ENCODE measurements at places on chromosomes 3 and 15.

- DNase-seq: no peak
Measured at GRCh38 chr3:111932946-111933345, 45.9 kb upstream of the ABHD10 start.

GRCh38 chr3:182906036-182906435, 74.3 kb downstream of the DCUN1D1 start:
- no peak for DNase-seq

- DNase-seq: no peak
Measured at GRCh38 chr15:70579766-70580165, 183.6 kb downstream of the UACA start.

DNA sequence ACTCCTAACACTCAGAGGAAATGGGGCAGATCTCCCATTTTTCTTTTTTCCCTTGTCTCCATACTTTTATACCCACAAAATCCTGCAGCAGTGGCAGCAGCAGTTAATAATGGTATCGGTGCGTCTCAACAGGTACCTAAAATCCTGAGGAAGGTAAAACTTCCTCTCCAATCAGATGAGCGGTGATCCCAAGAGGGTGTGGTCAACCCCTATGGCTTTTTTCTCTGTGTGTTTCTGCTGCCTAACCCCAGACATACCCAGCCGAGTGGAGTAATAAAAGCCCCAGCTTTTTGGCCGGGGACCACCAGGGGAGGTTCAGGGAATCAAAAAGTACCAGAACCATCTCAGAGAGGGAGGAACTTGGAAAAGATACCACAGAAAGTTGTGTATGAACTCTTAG, 9.1 kb downstream of the GK5 start:
- no peak for DNase-seq

DNA sequence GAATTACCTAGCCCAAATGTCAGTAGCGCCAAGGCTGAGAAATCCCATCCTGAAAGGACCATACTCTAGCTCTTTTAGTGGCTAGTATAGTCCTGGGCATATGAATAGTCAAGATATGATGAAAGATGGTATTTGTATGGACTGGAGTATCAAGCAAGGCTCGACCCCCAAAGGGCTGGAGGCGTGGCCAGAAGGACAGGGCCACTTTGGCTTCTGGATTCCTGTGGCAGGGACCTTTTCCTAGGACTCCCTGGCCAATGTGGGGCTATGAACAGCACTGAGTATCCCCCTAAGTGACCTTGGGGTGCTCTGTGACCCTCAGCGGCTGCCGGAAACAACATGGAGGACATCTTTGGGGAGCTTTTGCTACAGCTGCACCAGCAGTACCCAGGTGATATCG, 6.0 kb downstream of the MPI start:
- DNase-seq: no peak

DNA sequence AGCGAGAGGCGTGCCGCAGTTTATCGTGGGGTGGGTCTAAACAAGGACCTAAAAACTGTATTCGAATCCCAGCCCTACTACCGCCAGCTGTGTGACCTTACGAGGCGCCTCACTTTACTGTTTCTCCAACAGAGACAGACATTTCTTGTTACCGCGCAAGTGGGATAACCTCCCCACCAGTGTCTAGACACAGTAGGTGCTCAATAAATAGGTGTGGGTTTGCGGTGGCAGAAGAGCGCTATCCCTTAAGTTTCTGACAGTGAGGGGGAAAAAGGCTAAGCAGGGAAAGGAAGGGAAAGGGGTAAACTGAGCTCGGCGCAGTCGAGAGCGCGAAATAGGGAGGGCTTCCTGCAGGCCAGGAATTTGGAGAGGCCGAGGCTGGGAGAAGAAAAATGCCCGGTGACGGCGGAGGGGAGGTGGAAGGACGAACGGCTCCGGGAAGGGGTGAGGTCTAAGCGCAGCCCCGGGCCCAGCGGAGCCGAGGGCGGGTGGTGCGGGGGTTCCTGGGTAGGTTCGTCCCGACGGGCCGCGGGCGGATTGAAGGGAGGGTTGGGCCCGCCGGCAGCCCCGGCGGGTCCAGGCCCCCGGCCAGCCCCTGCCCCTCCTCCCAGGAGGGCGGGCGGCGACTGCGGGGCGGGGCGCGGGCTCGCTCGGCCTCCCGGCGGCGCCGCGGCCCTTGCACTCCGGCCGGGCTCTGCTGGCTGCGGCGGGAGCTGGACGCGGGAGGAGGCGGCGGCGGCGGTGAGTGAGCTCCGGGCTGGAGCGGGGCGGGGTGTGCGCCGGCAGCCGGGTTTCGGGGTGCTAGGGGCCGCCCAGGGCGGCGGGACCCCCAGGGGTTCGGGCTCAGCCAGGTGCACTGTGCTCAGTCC, at the start of gene CGNL1:
CGNL1 (plus strand) TSS at position 679 of the 869 bp plus-strand sequence. CDS start 61,495 bp downstream, outside the sequence.
- no peak for DNase-seq

- no peak for DNase-seq
Measured at GRCh38 chr3:167318996-167319615, 61.0 kb downstream of the ZBBX start.

- no peak for DNase-seq
Measured at GRCh38 chr3:100947119-100947518, 46.1 kb downstream of the ABI3BP start.

GRCh38 chr3:134797057-134797740, 2.1 kb downstream of the EPHB1 start:
- no peak for DNase-seq

DNA sequence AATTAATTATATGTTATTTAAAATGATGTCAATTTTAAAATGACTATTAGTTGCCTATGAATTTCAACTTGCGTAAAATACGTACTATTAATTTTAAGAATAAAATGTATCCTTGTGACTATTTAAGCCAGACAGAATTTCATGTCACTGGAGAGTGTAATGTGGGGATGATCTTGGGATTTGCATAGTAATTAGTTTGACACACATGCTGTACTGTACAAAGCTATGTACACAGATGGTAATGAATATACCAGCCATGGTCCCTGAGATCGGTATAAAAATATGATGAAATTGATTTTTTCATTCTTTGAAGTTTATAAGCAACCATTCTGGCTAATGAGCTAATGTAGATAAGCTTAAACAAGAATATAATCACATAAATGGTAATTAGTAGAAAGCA, 134.4 kb upstream of the ROBO1 start:
- no peak for DNase-seq

- DNase-seq: no peak
Measured at GRCh38 chr3:172186607-172187006, 147.2 kb downstream of the FNDC3B start.

GRCh38 chr15:33860754-33861153, 107.5 kb upstream of the CHRM5 start:
- no peak for DNase-seq

DNA sequence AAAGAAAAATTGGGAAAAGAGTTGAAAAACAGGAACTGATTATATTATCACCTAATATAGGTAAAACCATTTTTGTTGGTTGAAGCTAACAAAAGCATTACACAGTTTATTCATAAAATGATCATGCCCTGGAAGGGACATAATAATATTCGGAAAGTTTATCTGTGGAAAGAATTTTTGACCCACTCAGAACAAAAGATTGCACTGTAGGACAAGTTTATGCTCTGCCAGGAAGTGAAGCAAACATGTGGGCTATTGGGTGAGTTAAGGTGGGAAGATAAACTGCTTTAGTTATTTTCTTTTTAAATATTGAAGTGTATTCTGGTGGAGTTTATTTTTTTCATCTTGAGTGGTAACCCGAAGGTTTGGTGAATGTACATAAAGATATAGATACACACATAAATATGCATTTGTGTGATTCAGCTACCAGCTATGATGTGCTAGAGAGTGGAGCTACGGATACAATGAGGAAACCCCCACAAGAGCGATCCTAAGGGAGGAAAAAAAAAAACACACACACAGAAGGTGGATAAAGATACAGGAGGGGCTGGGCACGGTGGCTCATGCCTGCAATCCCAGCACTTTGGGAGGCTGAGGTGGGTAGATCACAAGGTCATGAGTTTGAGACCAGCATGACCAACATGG, 506.4 kb upstream of the THBS1 start:
- DNase-seq: no peak

- DNase-seq: no peak
Measured at GRCh38 chr3:125460233-125460632, 59.8 kb downstream of the SNX4 start.

DNA sequence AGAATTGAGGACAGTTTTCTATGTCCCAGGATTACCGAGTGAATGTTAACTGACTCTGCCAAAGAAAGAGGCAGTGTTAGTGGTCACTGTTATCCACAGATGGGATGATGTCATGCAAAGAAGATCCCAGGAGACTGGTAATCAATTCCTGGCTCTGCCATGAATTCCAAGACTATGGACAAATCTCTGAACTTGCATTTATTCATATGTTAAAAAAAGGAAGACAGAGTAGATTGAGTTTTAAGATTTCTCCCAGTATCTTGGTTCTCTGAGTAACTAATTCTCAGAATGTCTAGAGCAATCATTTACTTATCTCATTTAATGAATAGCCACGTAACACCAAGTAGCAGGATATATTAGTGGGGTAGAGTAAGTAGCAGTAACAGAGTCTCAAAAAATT, 11.5 kb upstream of the MAP3K13 start:
- DNase-seq: no peak

- no peak for DNase-seq
Measured at GRCh38 chr3:195809291-195809785, 2.4 kb downstream of the MUC4 start.

DNA sequence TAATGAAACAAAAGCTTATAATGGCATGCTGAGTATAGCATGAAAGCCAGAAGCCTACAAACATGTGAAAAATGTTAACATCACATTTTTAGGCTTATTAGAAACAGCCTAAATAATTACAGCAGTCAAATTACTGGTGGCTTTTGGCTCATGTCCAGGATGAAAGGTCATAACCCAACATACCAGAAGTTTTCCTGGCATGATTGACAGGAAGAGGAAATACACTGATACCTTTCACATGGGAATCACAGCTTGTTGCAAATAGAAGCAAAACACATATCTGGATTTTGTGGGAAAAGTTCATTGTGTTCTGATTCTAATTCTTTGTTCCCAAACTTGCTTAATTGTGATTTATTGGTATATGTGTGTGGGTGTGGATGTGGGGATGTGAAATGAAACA, 393.5 kb upstream of the ARRDC4 start:
- DNase-seq: no peak

DNA sequence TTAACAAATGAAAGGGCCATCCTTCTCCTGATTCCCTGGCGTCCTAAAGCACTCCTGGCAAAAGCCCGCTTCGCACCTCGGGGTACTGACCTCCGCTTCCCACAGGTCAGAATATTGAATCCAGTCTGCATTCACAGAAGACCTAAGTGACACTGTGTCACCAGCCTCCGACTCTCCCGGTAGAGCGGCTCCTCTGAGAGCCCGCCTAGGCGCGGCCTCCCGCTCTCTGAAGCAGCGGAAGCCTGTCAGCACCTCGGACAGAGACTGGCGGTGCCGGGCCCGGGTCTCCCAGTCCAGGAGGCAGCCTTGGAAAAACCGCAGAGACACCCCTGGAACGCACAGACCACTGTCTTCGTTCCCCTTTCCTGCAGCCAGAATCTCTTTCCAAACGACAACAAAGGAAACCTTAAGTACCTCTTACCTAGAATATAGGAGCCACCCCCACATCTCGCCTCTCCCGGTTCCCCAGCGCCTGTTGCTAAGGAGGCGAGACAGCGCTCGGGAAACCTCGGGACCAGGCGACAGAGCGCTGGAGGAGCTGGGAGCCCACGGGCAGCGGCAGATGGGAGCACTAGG, 1.2 kb downstream of the GABRB3 start:
- DNase-seq: no peak

DNA sequence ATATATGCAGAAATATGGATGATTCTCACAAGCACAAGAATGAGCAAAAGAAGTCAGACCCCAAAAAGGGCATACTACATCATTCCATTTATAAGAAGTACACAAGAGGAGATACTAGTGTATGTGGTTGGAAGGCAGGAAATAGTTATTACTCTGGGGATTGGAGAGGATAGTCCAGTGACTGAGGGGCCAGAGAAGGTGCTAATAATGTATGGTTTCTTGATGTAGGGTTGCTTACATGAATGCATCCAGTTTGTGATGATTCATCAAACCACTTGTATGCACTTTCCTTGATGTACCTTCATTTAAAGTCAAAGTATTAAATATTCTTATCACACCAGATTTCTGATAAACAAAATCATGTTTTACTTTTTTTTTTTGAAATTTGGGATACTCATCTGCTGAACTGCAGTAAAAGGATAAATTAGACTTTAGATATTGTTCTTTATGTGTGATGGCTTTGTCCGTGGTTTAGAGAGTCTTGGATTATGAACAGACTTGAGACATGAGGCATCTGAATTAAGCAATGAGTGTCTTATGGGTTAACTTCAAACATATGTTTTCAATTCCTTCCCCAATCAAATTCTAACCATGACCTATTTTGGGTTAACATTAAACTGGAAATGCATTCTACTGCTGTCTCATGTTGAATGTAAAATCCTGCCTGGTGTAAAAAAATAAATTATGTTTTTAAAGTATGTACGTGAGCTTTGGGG, 171.2 kb downstream of the SEMA6D start:
- no peak for DNase-seq

DNA sequence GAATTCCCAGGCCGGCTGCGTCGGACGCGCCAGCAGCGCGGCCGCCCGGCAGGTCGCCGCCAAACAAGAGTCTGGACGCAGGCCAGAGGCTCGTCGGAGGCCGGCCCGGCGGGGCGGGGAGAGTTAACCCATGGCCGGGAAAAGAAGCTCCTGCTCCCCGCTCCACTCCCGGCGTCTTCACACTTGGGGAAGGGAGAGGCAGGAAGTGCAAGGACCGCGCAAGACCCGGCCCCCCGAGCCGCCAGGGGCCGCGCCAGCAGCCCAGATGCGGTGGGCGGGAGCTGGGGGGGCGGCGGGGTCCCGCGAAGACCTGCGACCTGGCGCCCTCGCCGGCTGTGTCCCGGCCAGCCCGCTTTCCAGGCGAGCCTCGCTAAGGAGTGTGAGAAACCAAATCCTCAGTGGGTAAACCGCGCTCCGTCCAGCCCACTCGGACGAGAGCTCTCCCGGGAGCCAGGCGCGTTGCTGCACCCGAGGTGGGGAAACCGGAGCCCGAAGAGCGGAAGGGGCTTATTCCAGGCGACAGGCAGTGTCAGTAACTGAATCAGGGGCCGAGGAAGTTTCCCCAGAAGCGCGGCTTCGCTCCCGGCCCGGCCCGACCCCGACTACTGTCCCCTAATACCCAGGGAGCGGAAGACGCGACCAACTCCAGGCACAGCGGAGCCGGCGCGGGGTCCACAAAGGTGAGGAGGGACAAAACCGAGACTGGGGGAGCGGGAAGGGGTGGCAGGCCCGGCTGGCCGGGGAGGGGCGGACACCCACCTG, 721 bp downstream of the ADAMTS7 start:
- no peak for DNase-seq

- no peak for DNase-seq
Measured at GRCh38 chr15:54564166-54564565, 585.9 kb downstream of the UNC13C start.

DNA sequence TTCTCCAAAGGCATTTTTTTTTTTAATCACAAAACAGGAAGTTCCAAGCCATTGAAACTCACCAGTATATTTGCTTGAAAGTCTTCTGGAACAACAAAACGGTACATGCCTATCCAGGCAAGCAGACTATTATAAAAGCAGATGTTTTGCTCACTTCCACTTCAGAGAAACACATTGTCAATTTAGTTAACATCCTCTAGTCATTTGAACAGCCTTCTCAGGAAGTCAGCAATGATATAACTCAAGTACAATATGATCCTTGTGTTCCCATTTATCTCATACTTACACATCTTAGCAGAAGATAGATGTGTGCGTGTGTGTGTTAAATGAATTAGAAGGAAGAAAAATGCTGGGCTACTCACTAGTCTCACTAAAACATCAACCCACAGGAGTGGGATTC, 30.4 kb downstream of the MECOM start:
- DNase-seq: no peak

Measured in activated CD8-positive, alpha-beta memory T cell treated with anti-CD3 and anti-CD28 coated beads for 1 hour (primary cell).